ENCODE measurements at places on chromosomes 7 and 10.
A peak's percentile ranks its signal among the peaks of the same experiment; 100 is the strongest.

DNA sequence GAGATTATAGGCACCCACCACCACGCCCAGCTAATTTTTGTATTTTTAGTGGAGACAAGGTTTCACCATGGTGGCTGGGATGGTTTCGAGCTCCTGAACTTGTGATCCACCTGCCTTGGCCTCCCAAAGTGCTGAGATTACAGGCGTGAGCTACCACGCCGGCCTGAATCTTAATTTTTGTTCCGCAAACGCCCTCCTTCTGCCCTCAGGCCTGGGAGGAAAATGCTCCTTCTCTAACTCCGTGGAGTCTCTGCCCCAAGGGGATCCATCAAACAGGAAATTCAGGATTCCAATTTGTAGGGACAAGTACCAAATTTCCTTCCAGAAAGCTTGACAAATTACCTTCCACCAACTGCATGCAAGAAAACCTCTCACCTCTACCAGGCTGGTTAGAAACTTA lies 43.2 kb downstream of the RBAK start:
- DNase-seq: no peak

- no peak for DNase-seq
Observed at GRCh38 chr7:68914006-68914405, 684.3 kb upstream of the AUTS2 start.

GRCh38 chr10:70657041-70657440 lies 15.3 kb upstream of the ADAMTS14 start:
- no peak for DNase-seq

- DNase-seq: no peak
Observed at GRCh38 chr10:88647061-88647615, 17.1 kb upstream of the LIPF start.

DNA sequence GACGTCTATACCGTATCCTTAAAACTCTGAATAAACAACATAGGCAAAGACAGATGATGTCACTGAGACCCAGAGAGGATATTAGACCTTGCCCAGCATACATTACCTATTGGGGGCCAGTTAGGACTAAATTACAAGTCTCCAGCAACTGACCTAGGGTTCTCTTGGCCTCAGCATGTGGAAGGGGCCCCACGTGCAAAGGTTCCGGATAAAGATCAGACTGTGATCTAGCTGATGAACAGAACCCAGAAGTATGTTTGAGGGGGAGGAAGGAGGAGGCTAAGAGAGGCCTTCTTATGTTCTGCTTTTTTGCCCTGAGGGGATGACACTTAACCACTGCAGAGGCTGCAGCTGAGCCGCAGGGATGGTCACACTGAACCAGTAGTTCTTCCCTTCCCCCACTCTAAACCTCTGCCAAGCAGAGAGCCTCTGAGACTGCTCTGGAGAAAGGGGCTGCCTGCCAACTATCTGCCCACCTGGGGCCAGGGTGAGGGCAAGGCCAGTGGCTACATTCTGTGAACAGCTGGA lies 24.0 kb upstream of the KMT2C start:
- DNase-seq: peak; percentile 15

GRCh38 chr7:23893176-23893941 lies 183.3 kb downstream of the STK31 start:
- DNase-seq: no peak

DNA sequence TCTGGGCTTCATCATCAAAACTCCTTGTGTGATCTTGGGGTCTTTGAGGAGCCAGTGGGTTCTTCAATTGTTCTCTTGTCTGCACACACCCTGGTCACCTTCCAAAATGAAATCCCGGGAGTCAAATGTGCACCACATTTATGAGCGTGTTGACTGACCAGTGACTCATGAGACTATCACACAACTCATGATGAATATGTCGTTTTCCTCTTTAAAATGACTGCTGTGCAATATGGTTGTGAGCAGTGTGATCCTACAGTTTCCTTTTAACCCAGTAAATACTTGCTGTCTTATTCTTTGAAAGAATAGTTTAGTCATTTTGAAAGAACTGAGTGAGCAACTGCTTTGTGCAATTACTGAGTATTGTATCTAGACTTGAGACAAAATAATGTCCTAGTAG lies 149.2 kb downstream of the DYNC1I1 start:
- DNase-seq: no peak

DNA sequence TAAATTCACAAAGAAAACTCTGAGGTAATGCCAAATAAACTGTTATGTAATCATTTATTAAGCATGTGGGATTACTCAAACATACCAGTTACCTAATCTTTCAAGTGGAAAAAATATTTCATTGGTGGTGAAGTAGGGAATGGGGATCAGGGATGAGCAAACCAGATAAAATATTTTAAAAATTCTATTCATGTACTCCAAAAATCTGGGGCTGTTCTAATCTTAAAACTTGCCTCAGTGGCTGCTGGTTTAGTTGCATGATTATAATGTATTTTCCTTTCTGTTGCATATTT lies 19.5 kb downstream of the LMOD2 start:
- DNase-seq: no peak

- no peak for DNase-seq
Observed at GRCh38 chr10:69728335-69728870, 73.3 kb upstream of the COL13A1 start.

DNA sequence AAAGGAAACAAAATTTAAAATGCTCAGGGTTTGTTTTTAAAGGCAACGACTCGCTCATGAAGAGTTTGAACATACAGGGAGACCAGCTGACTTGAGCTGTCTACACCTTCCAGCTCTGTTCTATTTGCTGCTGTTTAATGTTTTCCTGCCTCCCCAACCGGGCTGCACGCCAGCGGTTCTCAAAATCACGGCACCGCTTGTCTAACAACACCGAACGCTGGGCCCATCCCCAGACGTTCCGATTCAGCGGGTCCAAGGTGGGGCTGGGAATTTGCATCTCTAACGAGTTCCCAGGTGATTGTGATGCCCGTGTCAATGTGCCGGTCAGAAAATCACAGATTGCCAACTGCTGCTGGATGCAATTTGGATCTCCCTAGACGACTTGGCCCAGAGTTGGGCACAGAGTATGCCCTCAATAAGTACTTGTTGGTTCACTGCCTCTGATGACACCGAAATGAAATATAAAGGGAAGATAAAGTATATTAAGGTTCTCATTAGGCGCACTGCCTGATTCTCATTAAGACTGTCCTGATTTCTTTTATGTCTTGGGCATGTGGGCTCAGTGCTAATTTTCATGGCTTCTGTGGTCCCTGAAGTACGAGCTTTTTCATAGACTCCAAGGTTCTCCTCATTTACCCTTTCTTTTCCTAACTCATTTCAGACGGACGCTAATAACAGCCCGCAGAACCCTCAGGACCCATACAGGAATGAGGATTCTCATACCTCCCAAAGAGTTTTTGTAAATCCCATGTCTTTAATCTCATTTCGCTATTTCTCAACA lies 28.5 kb downstream of the CELF2 start:
- DNase-seq: no peak

DNA sequence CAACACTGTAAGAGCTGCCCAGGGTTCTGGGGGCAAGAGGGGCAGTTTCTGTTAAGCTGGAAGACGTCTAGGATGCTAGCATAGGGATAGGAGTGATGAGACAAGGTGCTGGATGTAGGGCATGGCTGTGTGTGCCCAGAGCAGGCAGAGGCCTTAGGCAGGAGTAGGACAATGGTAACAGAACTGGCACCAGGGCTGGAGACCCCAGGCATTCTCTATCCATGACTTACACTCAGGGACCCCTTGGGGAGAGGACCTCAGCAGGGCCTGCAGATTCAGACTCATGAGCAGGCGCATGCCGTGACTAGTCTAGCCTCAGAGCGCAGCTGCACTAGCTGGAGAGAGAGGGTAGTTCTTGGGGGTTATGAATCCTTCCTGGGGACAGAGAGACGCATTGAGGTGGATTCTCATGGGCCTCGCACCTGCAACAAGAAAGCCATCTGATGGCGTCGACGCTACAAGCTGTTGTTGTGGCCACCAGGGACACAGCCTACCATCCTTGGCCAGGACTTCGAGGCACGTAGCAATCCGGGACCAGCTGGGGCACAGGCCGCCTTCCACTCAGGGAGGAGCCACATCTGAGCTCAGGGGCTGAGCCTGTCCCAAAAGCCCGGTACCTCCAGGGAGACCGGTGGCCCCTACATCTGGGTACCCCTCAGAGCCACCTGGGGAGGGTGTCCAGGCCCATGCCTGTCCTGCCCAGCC lies 474.1 kb downstream of the PTPRN2 start:
- no peak for DNase-seq

GRCh38 chr10:58555170-58555929 lies 42.7 kb downstream of the BICC1 start:
- no peak for DNase-seq

DNA sequence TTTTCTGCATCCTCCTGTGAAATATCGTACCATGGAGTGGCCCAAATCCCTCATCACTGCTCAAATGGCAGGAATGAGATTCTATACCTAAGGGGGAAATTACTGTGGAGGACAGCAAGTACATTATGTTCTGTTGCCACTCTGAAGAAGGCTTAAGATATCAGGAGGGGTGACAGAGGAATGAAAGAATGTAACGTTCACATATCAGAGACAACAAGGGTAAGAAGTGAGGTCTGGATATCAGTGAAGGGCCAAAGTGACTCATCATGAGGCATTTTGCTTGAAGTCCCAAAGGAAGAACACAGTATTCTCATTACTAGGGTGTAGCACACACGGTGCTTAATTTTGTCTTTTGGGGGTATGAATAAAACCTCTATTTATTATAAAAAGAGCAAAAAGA lies 71.5 kb upstream of the SLC13A1 start:
- no peak for DNase-seq

GRCh38 chr10:116385994-116386809 lies 41.4 kb upstream of the PNLIPRP3 start:
- peak; percentile 10 for DNase-seq

DNA sequence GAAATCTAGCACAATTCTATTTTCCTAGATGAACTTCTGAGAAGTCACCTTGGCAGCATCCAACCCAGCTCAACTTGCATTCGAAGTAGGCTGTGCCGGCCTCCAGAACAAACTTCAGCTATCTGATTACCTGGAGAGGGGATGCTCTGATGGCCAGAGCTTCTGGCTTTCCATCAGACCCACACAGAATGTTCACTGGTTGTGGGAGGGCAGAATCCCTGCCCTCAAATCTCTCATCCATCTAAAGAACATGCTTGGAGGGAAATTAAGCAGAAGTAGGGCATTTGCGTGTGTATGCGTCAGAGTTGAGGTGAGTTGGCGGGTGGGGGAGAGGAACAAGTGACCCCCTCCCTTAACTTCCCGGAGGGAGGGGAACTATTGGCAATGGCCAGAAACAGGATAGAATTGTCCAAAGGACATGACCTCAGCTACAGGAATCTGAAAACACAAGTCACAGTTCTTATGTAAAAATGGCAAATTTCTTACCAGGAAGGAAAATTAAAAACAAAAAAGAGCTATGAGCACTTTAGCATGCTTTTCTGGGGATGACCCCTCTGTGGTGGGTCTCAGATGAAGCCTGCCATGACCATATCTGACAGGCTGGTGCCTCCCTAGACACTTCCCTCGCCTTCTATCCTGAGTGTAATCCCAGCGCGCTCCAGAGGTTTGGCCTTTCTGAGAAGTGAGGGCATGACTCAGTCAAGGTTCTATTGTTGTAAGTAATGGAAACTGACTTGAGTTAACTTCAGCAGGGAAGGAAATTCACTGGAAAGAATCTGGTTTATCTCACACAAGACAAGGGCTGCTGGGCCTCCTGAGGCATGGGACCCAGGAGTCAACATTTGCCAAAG lies 278.8 kb downstream of the RPS24 start:
- no peak for DNase-seq

- no peak for DNase-seq
Observed at GRCh38 chr10:49508249-49508648, 30.7 kb downstream of the ERCC6 start.

DNA sequence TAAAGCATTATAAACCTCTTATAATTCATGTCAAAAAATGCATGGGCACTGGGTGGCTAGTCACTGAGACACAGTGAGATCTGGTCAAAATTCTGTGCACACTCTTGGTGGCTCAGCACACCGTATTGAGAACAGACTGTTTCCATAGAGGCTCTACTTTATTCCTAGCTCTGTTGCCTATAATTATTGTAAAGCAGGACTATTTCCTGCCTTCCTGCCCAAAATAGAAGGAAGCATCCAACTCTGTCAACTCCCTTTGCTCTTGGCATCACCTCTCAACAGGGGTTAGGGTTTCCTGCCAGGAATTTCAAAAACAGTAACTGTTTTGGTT lies 45.1 kb downstream of the PTN start:
- no peak for DNase-seq

DNA sequence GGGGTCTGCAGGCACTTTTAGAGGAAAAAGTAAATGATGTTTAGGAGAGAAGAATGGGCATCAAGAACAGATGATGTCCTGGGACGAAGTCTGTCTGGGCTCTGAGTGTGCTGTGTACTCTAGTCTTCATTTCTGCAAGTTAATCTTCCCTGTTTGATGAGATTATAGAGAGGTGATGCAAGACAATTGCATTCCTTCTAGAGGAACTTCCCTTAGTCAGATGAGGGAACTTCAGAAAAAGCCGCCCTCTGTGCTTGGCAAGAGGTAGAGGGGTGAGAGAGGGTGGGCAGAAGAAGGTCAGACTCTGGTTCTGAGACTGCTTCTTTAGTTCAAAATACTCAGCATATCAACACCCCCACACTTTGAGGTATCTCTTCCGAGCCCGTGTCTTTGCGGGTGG lies 797.9 kb downstream of the LRMDA start:
- DNase-seq: no peak

DNA sequence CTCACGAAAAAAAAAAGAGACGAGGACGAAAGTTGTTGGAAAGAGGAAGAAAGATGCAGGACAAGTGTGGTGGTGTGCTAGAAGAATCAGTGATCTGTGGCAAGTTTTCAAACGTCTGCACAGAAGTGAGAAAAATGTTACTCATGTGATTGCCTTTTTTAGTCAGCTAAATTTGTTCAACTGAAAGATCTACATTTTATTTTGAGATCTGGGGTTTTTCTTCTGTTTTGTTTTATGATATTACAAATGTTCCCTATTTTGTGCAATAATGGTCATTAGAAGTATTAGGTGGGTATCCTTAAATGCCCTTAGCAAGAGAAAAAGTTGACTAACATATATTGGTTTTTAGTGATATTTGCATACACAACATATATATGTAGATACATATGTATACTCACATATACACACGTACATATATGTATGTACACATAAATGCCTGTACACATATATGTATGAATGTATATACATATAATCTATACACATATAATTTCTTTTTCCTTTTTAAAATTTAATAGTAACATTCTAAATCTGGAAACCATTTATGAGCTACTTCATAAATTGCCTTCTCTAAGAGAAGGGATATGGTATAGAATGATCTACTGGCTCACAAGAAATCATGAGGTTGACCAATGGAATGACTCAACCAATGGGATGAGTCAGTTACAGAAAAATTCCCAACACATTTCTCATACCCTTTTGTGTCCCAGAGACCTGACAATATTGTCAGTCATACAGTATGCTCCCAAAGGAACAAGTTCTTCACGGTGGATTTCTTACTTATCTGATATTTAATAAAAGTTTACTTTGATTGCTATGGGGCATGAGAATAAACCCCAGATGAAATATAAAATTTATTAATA lies 38.4 kb downstream of the SLC39A12 start:
- no peak for DNase-seq

GRCh38 chr7:26454180-26454579 lies 162.5 kb downstream of the SNX10 start:
- no peak for DNase-seq
